Vagina (tissue), 2 donors: ENCODE measurements at places on chromosomes 4 and X.
A peak's percentile ranks its signal among the peaks of the same experiment; 100 is the strongest.

DNA sequence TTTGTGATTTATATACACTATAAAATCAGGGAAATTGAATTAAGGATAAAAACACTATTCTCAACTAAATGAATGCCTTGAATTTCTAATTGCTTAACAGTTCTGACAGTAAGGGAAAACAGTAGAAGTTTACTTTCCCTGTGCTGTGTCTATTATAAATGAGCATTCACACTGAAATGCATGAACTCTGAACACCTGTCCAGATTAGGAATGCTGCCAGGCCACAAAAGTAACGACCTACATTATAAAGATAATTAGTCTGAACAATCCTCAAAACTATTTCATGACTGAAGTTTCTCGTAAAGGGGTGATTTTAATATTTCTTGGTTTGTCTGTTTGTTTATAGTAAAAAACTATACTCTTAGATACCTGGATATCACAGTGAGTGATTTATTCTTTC lies 2.0 kb downstream of the NDST3 start:
- H3K27me3 ChIP-seq, result no peaks in the 10 kb centered on the region
- H3K27ac ChIP-seq, result no peak overlapping the region
- H3K4me1 ChIP-seq, result no peaks in the 10 kb centered on the region
- DNase-seq, result no peak
- H3K4me3 ChIP-seq, result no peak overlapping the region

DNA sequence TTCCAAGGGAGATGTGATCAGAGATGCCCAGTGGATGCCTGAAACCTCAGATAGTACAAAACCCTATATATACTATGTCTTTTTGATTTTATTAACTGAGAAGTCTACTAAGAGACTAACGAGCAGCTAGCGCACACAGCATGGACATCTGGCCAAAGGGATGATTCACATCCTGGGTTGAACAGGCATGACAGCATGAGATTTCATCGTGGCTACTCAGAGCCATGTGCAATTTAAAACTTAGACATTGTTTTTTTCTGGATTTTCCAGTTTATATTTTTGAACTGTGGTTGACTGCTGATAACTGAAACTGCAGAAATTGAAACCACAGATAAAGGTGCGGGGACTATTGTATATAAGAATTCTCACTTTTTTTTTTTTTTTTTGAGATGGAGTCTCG lies 2252.9 kb upstream of the AGA start:
- DNase-seq, result no peak
- H3K27ac ChIP-seq, result no peak overlapping the region
- no peaks in the 10 kb centered on the region for H3K27me3 ChIP-seq
- no peaks in the 10 kb centered on the region for H3K36me3 ChIP-seq
- H3K4me1 ChIP-seq, result no peaks in the 10 kb centered on the region

GRCh38 chr4:170139764-170140163 lies 50.0 kb upstream of the AADAT start:
- no peaks in the 10 kb centered on the region for H3K36me3 ChIP-seq
- no peak overlapping the region for H3K27ac ChIP-seq
- DNase-seq, result no peak
- no peaks in the 10 kb centered on the region for H3K27me3 ChIP-seq
- H3K4me1 ChIP-seq, result peaks cover 7% of the 10 kb centered on the region
- no peak overlapping the region for H3K4me3 ChIP-seq

DNA sequence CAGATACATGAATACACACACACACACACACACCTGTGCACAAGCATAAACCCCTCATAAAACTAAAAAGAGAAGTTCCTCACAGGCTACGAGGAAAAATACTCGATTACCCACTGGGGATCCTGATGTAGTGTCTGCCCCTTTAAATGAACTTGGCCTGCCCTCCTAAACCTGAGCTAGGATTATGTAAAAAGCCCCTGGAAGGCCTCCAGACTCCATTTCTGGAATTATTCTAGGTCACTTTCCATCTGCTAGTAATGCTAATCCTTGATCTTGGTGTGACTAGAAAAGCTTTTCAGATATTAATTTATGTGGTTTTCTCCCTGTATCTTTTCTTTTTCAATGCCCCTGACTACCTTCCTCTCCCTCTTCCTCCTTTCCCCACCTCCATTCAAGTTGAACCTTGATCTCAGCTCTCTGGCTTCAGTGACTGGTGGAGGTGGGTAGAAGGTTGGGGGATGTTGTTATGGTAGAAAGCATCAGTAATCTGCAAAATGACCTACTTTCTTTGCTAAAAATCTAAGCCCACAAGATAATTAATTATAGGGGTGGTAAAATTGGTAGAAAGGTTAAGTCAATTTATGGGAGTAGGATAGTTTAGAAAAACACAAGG lies 25.5 kb upstream of the ZNF330 start:
- no peaks in the 10 kb centered on the region for H3K36me3 ChIP-seq
- H3K27me3 ChIP-seq, result no peaks in the 10 kb centered on the region
- no peak overlapping the region for H3K27ac ChIP-seq
- H3K4me1 ChIP-seq, result no peaks in the 10 kb centered on the region
- DNase-seq, result no peak

GRCh38 chr4:20754036-20754435 lies 53.8 kb downstream of the PACRGL start:
- no peaks in the 10 kb centered on the region for H3K4me1 ChIP-seq
- no peaks in the 10 kb centered on the region for H3K36me3 ChIP-seq
- DNase-seq, result no peak
- no peaks in the 10 kb centered on the region for H3K27me3 ChIP-seq
- H3K4me3 ChIP-seq, result no peak overlapping the region

DNA sequence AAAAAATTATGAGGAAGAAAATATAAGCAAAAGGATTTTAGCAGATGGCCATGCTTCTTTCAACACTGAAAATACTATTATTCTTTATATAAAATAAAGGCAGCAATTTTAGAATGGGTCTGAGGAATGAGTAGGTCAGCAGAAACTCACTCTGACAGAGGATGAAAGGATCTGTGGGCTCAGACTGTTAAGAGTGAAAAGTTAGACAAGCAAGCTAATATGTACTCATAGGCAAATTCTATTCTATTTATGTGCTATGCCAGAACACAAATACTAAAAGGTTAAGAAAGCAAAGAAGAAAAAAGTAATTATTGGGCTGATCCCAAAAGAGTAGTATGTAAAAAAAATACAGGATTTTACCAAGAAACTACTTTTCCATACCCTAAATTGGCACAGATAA lies 13.9 kb downstream of the LCORL start:
- H3K4me3 ChIP-seq, result no peak overlapping the region
- no peak overlapping the region for H3K27ac ChIP-seq
- no peak for DNase-seq
- H3K4me1 ChIP-seq, result peaks cover 18% of the 10 kb centered on the region
- no peaks in the 10 kb centered on the region for H3K36me3 ChIP-seq

GRCh38 chr4:153585026-153585425 lies 99.1 kb upstream of the TLR2 start:
- H3K36me3 ChIP-seq, result peaks cover 13% of the 10 kb centered on the region
- peak overlapping the region; percentile 25 for H3K27ac ChIP-seq
- no peak for DNase-seq
- no peak overlapping the region for H3K4me3 ChIP-seq
- no peaks in the 10 kb centered on the region for H3K4me1 ChIP-seq

DNA sequence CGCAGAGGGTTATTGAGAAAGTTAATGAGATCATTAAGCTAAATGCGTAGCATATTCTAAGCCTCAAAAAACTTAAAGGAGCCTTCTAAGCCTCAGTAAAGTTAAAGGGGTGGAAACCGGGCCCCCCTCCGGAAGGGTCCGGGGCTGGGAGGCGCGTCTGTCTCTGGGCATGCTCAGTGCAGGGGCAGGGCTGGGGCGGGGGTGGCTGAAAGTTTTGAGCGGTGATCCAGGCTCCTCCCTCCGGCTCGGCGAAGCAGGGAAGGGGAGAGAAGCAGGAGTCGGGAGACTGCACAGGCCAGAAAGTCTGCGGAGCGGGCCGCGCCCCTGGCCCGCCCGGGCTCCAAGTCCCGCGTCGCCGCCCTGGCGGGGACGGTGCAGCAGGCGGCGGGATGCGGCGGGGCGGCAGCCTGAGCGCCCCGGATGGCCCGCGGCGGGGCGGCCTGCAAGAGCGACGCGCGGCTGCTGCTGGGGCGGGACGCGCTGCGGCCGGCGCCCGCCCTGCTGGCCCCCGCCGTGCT lies at the start of gene EVC:
Gene EVC (plus strand): TSS at position 241 of the 518 bp plus-strand sequence. CDS start 180 bp downstream, at position 421.
- H3K27ac ChIP-seq, result peak within 1 kb of the TSS; percentile 90
- H3K4me3 ChIP-seq, result peak within 1 kb of the TSS; percentile 67
- H3K36me3 ChIP-seq, result no peaks in the 10 kb centered on the region
- H3K4me1 ChIP-seq, result peaks cover 56% of the 10 kb centered on the region
- no peaks in the 10 kb centered on the region for H3K27me3 ChIP-seq

DNA sequence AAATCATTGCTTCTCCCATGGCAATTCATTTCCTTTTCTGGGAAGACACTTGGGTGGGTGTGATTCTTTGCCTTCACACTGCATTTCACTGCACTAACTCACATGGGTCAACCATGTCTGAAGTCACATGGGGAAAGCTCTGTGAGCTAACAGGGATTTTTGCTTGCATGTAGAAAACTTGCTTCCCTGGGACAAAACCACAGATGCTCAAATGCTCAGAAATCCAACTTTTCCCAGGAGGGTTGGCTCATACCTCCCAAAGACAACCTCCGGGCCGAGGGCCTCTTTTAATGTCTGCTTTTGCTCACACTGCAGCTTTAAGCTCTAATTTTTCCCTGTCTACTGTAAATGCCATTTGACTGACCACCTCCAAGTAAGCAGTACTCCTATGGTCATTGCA lies 1695.2 kb downstream of the STIM2 start:
- no peaks in the 10 kb centered on the region for H3K27me3 ChIP-seq
- H3K36me3 ChIP-seq, result no peaks in the 10 kb centered on the region
- H3K4me1 ChIP-seq, result no peaks in the 10 kb centered on the region
- no peak overlapping the region for H3K4me3 ChIP-seq
- no peak for DNase-seq
- H3K27ac ChIP-seq, result no peak overlapping the region

GRCh38 chrX:40987413-40987812 lies 97.8 kb upstream of the USP9X start:
- H3K27me3 ChIP-seq, result no peaks in the 10 kb centered on the region
- H3K4me1 ChIP-seq, result no peaks in the 10 kb centered on the region
- DNase-seq, result no peak
- H3K4me3 ChIP-seq, result no peak overlapping the region

GRCh38 chrX:115368876-115369275 lies 79.4 kb downstream of the LUZP4 start:
- H3K4me1 ChIP-seq, result no peaks in the 10 kb centered on the region
- H3K36me3 ChIP-seq, result no peaks in the 10 kb centered on the region
- H3K27ac ChIP-seq, result no peak overlapping the region
- H3K27me3 ChIP-seq, result no peaks in the 10 kb centered on the region

DNA sequence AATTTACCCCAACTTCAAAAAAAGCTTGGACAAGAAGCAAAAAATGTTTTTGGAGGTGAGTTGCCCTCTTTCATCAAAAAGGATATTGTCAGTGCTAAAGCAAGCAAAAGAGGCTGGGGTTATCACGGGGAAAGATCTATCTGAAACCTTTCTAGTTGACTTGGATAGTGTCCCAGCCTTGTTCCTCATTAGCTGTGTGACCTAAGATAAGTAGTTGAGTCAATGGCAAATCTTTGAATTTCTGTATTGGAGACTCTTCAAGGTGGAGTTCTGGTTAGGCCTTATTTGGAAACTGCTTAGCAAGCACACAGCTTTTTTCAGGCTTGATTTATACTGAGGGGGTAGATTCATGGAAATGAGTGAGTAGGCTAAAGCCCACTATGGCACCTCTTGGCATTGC lies 271.6 kb downstream of the GRIA3 start:
- no peak overlapping the region for H3K27ac ChIP-seq
- no peaks in the 10 kb centered on the region for H3K4me1 ChIP-seq
- H3K36me3 ChIP-seq, result no peaks in the 10 kb centered on the region
- H3K4me3 ChIP-seq, result no peak overlapping the region

- H3K27me3 ChIP-seq, result no peaks in the 10 kb centered on the region
- no peak for DNase-seq
- peak overlapping the region; percentile 24 for H3K27ac ChIP-seq
- peak overlapping the region; percentile 86 for H3K4me3 ChIP-seq
- H3K4me1 ChIP-seq, result peaks cover 15% of the 10 kb centered on the region
- H3K36me3 ChIP-seq, result no peaks in the 10 kb centered on the region
Measured at GRCh38 chr4:47914926-47915237, 499 bp upstream of the NFXL1 start.

DNA sequence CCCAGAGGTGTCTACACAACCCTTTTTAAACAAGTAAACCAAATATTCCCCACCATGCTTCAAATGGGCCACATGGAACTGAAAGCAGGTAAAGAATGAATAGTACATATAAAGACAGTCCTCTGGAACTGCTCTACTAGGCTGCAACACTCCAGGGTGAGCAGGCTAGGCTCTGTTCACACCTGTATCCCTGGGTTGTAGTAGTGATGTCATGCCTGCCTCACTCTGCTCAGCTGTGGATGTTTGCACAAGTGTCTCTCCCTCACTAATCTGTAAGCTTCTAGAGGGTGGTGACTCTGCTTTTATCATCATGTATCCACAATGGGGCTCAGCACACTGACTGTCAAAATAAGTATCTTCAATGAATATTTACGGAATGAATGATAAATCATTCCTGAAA lies 20.4 kb downstream of the LEF1 start:
- H3K27ac ChIP-seq, result no peak overlapping the region
- H3K27me3 ChIP-seq, result no peaks in the 10 kb centered on the region
- no peak overlapping the region for H3K4me3 ChIP-seq
- DNase-seq, result no peak
- H3K4me1 ChIP-seq, result no peaks in the 10 kb centered on the region

GRCh38 chrX:153875391-153876111 lies 10.4 kb downstream of the L1CAM start:
- no peaks in the 10 kb centered on the region for H3K4me1 ChIP-seq
- no peak overlapping the region for H3K4me3 ChIP-seq
- DNase-seq, result no peak
- H3K36me3 ChIP-seq, result no peaks in the 10 kb centered on the region

DNA sequence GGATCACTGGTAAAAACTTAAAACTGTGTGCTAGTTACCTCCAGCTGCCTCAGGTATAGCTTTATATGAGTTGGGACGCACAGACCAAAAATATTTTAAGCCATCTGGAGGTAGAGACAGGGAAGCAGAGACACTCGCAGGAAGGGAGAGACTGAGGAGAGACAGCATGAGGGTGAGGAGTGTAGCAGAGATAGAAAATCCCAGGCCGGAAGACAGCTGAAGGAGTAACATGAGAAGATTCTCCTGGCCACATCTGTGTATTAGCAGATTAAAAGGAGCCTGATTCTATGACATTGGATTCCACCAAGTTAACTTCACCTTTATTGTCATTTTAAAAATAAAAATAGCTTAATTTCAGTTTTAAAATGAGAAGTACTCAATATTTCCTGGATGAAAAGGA lies 84.3 kb downstream of the PDLIM5 start:
- no peak overlapping the region for H3K4me3 ChIP-seq
- no peaks in the 10 kb centered on the region for H3K36me3 ChIP-seq
- H3K27ac ChIP-seq, result no peak overlapping the region

DNA sequence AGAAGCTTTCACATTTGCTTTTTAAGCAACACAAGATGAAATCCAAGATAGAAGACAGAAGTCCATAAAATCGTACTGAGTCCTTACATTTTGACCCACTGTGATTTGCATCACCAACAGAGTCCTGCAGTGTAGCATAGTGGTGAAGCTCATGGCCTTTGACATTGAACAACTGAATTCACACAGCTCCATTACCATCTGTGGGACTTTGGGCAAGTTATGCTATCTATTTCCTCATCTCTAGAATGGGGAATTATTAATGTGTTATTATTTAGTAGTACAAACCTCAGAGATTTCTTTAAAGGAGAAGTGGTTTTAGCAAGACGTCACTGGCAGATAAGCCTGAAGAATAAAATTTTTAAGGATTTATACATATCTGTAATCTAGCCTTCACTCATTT lies 10.7 kb downstream of the GPRIN3 start:
- H3K4me1 ChIP-seq, result peaks cover 10% of the 10 kb centered on the region
- no peak overlapping the region for H3K27ac ChIP-seq
- H3K4me3 ChIP-seq, result no peak overlapping the region
- no peaks in the 10 kb centered on the region for H3K36me3 ChIP-seq
- DNase-seq, result no peak
